ENCODE measurements at places on chromosomes 16 and 17.

GRCh38 chr16:82884320-82884898, 257.6 kb downstream of the CDH13 start:
- no peak for DNase-seq

DNA sequence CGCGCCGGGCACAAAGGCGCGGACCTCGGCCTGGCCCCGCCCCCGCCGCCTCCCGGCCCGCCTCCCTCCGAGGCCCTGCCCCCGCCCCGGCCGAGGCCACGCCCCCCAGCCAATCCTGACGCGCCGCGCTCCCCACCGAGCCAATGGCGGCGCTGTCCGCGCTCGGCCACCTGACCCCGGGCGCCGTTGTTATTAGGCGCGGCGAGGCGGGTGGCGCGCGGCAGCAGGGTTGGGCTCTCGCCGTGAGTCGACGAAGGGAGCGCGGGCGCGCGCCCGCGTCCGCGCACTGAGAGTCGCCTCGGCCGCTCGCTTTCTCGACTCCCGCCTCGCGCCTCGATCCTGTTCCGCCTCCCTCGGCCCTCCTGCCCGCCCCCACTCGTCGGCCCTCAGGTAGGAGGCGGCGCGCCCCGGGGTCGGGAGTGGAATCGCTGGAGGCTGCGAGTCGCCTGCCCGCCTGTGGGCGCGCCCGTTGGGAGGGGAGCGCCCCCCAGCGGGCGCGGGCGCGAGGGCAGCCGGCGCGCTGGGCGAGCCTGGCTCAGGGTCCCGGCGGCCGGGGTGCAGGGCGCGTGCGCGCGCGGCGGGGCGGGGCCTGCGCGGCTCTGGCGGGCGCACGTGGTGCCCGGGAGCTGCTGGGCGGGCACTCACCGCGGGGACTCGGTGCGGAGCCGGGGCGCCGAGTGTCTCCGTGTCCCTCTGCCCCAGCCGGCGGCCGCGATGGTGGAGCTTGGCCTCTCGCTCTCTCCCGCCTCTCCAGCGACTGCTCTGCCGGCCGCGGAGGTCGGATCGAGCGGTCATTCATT, 405 bp upstream of the CBLN1 start:
- DNase-seq: peak; percentile 4

DNA sequence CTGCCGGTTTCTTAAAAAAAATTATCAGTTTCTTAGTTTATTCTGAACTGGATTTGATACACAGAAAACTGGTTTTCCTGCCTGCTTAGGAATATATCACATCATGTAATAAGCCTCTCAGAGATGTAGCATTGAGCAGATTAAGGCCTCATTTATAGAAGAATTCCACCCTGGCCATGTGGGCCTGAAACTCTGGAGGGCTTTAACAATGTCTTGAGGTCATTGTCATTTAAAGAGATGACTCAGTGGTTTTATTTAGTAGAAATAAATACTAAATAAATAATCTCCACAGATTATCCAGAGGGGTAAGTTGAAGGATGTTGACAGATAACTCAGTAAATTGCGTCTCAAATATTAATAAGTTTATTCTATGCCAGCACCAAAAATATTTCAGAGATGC, 56.9 kb downstream of the PRKCA start:
- no peak for DNase-seq

GRCh38 chr17:81612172-81612970, 24.5 kb downstream of the NPLOC4 start:
- DNase-seq: no peak

DNA sequence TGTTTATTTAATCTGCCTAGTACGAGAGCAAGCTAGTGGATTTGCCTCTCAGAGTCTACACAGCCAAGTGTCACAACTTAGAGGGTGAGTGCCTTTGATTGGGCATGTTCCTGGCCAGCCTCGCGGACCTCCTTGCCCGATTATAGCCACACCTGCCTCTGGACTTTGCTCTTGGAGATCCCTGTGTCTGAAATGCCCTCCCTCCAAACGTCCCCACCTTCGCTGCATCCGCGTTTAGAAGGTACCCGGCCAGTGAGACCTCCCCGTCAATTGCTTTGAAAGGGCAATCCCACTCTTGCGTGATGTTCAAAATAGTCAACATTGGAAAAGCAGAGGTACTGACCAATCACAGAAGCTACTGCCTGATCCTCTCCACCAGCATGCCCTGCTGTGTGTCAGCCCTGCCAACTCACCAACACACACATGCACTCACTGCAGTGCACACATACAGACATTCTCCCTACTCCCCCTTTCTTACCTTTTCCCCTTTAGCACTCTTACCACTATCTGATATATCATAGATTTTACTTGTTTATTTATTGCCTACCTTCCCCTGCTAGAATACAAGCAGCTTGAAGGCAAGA, 6.5 kb upstream of the SDK2 start:
- no peak for DNase-seq

GRCh38 chr17:5516060-5516792, 29.9 kb downstream of the MIS12 start:
- DNase-seq: peak; percentile 99

GRCh38 chr16:49473773-49474172, 100.2 kb downstream of the C16orf78 start:
- DNase-seq: no peak

DNA sequence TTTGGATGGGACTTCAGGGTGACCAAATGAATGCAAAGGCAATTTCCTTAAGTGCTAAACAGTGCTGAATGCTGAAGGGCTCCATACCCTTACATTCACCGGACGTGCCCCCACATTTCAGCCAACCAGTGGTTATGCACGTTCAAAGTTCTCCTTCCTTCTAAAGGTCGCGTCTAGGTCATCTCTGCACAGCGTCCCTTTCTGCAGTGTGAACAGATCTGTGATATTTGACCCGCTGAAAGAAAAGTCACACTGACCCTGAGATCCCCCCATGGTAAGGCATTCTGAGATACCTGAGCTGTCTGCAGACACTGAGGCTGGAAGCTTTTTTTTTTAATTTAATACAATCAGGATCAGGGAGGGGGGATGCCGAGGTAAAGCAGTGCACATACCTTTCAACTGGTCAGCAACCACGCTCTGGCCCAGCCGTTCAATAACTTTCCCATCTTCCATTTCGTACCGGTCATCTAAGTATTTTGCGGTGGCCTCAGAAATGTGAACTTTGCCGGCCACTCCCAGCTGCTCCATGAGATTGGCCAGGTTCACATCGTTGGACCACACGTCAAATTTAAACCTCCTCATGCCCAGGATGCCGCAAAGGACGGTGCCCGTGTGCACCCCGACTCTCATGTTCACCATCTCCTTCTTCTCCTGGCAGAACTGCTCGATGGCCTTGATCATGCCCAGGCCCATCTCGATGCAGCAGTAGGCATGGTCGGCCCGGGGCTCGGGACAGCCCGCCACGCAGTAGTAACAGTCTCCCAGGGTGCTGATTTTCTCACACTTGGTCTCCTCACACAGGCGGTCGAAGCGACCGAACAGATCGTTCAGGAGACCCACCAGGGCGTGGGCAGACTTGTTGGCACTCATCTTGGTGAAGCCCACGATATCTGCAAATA, 2.6 kb downstream of the ADCY9 start:
- no peak for DNase-seq

DNA sequence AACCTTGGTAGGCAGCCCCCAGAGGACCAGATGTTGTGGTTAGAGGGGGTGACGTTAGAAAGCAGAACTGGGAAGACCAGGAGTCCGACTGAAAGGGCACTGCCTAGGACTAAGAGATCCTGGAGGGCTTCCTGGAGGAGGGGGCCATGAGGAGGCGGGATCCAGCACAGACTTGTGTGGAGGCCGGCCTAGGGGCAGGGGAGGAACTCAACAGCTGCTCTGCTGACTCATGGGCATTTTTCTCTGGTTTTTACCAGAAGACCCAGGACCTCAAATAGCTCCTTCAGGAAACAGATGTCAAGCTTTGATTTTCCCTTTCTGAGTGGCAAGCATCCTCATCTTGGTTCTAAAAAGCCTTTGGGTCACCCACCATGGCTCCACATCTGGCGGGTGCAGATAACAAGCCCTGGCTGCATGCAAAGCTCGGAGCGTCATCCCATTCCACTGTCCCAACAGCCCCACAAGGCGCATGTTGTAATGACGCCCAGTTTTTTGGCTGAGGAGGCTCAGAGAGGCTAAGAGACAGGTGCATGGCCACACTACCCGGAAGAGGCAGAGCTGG, 29.0 kb downstream of the IL21R start:
- no peak for DNase-seq

GRCh38 chr17:79043931-79044320, 20.0 kb downstream of the C1QTNF1 start:
- DNase-seq: no peak

DNA sequence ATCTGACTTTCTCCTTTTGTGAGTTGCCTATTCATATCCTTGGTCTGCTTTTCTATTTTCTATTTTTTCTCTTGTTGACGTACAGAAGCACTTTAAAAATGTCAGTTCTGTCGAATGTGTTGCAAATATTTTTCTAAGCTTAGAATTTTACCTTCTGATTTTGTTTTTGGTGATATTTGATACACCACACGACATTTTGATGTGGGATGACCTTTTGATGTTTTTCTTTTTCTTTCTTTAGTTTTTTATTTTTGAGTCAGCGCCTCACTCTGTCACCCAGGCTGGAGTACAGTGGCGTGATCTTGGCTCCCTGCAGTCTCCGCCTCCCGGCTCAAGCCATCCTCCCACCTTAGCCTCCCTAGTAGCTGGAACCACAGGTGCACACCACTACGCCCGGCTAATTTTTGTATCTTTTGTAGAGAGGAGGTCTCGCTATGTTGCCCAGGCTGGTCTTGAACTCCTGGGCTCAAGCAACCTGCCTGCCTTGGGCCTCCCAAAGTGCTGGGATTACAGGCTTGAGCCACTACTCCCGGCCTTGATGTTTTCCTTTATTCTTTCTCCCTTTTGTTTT, 39.6 kb downstream of the WSB1 start:
- no peak for DNase-seq

GRCh38 chr16:29881050-29881449, 18.0 kb upstream of the CDIPT start:
- DNase-seq: no peak

GRCh38 chr17:7290166-7290565, 4.3 kb downstream of the YBX2 start:
- no peak for DNase-seq

- DNase-seq: no peak
Observed at GRCh38 chr17:2872282-2872681, 76.0 kb downstream of the RAP1GAP2 start.

GRCh38 chr16:314795-315299, 31.9 kb downstream of the PDIA2 start:
- DNase-seq: no peak

- DNase-seq: no peak
Observed at GRCh38 chr17:54381482-54381881, 519.2 kb upstream of the TOM1L1 start.

DNA sequence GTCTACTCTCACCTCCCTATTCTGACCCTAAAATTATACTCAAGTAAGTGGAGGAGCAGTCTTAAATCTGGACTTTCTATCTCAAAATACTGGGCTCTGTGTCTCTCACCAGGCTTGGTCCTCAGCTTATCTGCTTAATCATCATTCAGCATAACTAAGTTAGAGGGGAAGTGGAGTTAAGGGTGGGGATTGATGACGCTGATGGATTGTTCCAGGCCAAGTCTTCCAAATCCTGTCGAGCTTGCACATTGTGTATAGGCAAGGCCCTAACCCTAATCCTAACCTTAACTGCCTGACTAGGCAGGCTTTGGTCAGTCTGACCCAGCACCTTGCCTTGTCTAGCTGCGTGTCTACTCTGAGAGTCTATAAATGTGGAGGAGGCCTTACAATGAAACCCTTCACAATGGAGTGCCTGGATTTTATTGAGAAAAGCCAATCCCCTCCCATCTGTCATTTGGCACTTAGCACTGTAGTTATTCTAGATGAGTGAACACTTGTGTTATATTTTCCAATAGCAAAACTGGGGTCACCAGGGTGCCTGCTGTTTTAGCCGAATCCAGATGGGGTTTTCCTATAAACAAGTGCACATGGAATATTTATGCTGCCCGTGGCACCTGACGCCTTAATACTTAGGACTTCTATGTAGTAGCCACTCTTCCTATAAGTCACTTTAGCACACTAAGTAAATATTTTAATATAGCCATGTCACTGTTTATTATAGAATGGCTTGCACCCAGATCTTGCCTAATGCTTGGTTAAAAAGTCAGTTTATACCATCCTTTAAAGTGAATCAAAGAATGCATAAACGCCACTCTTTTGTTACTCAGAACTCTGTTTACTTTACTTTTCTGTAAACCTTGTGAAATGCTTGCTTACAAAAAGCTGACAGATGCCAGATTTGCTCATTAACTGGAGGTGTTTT, 193.2 kb upstream of the MYOCD start:
- no peak for DNase-seq

- DNase-seq: peak; percentile 18
Observed at GRCh38 chr16:89670496-89671431, 13.1 kb downstream of the SPATA33 start.

DNA sequence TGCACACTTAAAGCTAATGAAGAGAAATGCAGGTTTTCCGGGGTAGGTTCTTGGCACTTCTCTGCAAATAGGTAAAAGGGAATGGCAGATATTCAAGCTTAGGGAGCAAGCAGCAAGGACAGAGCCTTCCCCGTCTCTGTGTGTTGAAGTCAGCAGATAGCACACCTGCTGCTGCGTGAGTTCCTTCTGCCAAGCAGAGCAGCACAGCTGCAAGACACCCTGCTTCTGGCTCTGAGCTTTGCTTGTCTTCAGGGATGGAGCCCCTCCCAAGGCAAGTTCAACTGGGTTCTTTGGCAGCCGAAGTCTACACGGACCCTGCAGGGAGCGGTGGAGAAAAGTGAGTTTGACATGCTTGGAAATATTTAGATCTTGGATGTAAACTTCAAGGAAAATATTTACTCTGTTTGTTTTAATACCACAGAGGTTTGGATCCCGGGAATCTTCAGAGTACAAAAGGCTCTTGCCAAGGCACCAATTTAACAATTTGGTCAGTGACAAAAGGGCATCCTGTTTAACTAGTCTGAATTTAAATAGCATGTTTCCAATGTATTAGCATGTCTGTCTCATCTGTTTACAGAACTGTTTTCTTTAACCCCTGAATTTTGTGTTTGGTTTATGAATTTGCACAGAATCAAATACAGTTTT, 113.4 kb upstream of the KCNJ16 start:
- DNase-seq: peak; percentile 23

DNA sequence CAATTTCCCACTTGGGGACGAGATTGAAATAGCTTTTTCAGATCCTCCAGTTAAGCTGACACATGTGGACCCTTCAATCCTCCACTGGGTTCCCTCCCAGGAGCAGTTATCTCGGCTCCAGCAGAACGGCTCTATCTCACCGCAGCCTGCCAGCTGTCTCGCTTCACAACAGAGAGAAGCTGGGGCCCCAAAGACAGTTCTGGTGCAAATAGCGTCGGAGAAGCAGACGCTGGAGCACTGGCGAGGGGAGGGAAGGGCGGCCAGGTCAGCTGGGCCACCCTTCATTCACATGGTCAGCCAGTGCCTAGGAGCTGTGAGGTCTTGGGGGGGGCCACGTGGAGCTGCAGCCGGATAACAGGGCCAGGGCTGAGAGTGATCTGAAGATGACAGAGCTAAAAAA, 141.3 kb upstream of the SDK2 start:
- DNase-seq: no peak

DNA sequence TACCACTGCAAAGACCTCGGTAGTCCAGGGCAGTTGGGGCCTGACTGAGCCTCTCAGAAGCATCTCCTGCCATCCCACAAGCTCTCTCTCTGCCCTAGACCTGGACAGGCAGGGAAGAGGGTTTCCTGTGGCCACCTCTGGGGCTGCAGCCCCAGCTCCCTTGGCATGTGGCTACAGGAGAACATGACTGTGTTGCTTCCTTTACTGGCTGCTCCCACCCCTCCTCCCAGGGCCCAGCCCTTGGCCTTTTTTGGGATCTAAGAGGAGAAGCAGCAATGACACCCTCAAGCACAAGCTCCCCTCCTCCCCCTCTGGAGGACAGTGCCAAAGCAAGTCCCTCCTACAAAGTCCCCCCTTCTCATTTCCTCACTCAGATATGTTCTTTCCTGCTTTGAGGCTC, 5.6 kb downstream of the MRPL27 start:
- no peak for DNase-seq
